ENCODE measurements at places on chromosomes 3 and 15. TPM values are rescaled to one million over a fixed set of nuclear protein-coding genes. Genes with fewer than 3 reads are reported as not detected.
A peak's percentile ranks its signal among the peaks of the same experiment; 100 is the strongest.

Gene HESX1
- total RNA-seq, result 0.57 TPM

Gene KNL1
- 0.43 TPM for total RNA-seq

- DNase-seq, result no peak
Observed at GRCh38 chr15:82239685-82240391, 22.7 kb downstream of the EFL1 start.

Gene MRPL47
- total RNA-seq, result 47.5 TPM

DNA sequence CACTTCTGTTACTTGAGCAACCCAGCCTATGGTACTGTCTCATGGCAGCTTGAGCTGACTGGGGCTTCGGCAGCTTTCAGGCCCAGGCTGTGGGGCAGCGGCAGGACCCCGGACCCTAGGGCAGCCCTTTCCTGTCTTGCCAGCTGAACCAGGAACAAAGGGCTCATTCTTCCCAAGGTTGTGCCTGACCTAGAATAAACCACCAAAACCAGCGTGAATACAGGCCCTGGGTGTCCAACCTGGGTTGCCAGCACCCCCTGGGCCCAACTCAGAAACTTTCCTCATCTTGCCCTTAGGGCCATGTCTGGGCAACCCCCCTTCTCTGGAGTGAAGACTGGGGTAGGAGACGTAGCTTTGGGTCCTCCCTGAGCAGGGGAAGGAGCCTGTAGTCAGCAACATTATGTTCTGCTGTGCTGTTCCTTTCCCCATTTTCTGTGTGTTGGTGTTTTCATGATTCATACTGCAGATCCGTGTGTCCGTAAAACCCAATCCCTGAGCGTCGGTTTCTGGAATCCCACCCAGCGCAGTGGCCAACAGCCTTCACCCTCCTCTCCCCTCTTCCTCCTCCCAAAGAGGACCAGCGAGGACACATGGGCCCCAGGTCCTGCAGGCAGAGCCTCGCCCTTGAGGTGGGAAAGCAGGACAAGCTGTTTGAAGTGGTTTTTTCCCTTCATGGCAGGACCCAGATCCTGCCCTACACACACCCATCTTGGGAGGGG, 33.5 kb downstream of the TKT start:
- no peak for DNase-seq

- no peak for DNase-seq
Observed at GRCh38 chr15:58604455-58604923, 145.0 kb downstream of the ADAM10 start.

DNA sequence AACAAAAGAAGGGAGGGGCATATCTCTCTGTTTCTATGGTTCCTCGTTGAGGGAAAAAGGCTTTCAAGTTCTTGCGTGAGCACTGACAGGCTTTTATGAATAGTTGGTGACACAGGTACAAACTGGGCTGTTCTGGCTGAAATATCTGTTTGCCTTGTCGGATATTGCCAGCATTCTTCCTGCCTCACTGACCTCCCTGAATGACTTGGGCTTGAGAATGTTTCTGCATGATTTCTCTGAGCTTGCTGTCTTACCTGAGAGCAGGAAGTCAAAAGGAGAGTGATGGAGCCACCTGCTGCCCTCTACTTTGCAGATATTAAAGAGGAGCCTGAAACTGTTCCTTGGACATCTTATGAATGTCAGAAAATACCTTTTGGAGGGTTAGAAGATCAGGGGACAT, 4.8 kb downstream of the GCNT3 start:
- DNase-seq, result no peak

DNA sequence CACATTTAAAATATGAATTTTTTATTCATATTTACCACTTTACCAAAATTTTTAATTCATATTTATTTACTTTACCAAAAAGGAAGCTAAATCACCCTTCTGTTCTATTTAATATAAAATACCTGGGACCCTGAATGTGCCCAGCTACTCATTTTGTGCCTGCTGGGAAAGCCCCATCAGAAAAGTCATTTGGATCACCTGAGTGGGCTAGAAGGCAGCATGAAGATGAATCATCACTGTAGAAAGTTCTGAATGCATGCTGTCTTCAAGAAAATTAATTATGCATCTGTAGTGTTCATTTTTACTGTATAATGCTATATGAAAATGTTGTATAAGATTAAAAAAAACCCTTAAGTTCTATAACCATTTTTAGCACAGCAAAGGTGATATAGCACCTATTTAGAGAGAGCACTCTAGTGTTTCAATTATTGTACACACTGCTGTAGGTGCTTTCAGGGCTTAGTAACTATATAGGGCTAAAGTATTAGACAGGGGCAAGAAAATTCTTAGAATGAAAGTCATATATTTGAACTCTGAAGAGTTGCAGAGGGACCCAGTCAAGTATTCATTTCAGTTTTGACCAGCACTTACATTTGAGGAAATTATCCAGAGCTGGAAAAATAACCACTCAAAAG, 175.1 kb downstream of the NFKBIZ start:
- no peak for DNase-seq

DNA sequence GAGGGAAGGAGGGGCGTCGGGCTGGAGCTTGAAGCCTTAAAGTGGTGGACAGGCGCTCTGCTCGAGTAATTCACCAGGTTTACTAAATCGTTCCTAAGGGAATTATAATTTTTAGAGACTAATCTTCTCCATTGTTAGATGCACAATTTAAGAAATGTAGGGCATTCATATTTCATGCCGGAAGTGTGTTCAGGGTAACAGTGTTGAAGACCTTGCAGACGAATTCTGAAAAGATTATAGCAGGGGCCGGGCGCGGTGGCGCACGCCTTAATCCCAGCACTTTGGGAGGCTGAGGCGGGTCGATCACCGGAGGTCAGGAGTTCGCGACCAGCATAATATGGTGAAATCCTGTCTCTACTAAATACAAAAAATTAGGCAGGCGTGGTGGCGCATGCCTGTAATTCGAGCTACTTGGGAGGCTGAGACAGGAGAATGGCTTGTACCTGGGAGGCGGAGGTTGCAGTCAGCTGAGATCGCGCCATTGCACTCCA, 365 bp upstream of the GTF2A2 start:
- no peak for DNase-seq

Gene LRRC3B
- total RNA-seq, result 0.43 TPM

Gene GOLGA8Q
- 1.1 TPM for total RNA-seq

Gene REC114
- not detected for total RNA-seq

Gene ZDHHC19
- total RNA-seq, result 0.24 TPM

DNA sequence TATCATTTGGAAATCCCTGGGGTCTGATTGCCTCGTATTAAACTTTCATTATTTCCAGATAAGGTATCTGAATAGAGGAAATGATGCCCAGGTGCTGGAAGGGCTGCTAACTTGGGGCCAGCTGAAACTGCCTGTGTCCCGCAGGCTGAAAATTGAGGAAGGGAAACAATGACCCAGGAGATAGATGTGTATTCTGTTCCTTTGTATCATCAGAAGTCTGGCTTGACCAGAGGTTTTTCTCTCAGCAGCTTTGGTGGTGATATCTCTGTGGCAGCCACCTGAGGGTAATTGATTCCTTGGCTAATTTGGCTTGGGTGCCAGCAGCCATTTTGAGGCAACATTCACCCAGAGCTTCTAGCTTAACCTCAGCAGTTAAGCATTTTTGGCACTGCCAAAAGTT, 90.0 kb upstream of the STT3B start:
- DNase-seq, result no peak

DNA sequence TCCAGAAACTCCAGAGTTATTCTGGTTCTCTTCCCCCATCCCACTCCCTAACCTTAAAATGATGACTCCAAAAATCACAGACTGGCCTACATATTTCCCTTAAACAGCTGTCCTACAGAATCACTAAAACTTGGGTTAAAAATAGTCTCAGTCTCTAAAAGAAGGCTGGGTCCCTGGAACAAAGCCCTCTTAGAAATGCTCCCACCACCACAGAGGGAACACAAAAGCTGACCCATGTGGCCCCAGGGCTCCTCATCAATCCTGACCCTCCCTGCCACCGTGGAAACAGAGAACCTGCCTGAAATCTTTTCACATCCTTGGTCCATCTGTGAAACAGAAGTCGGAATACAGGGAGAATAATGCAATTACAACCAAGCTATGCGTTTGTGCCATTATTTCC, 55.7 kb upstream of the DCLK3 start:
- DNase-seq, result no peak

DNA sequence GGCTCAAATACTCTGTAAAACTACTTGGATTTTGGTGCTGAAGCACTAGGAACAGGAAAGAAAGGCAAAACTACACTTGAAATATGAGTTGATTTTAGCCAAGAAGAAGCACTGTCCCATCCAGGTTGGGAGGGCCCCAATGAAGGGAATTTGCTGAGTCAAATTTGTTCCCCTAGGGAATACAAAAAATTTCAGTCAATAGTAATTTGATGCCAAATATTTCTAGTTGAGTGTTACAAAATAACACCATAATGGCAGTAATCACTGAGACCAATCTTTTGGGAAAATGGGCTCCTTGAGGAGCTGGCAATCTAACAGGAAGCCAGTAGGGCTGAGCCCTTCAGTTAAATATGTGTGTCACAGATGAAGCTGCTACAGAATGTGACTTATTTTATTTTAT, 896.9 kb downstream of the DIPK2A start:
- DNase-seq, result no peak

GRCh38 chr3:157794771-157795170, 291.6 kb upstream of the VEPH1 start:
- DNase-seq, result no peak

DNA sequence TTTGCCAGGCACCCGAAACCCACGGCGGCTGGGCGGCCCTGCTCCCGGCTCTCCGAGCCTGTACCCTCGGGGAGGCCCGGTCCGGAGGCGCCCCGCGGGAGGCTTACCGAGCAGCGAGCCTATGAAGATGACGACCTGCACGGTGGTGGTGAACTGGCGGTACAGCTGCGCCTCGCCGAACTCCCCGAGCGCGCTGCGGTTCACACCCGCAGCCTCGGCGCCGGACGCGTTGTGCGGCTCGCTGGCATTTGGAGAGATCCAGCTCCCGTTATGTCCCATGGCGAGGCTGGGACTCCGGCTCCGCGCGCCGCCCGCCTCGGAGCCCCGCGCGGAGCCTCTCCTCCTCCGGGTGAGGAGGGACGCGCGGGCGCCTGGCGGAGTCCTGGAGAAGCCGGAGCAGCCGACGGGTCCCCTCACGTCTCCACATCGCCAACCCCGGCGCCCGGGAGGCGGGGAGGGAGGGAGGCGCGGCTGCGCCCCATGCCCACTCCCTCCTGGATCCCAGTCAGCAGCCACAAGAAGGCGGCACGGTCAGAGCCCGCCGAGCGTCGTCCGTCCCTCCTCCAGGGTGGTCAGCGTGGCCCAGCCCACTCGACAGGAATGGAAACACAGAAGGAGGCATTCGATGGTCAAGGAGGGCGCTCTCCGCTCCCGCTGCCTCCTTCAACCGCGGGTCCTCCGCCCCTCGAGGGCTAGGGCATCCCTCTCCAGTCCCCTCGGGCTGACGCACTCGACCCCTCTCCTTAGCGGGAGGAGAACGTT, at the start of gene GPR176:
TSS of gene GPR176 (minus strand) at position 519 of the 762 bp plus-strand sequence. CDS start at position 279, 240 bp downstream.
- peak; percentile 79 for DNase-seq

DNA sequence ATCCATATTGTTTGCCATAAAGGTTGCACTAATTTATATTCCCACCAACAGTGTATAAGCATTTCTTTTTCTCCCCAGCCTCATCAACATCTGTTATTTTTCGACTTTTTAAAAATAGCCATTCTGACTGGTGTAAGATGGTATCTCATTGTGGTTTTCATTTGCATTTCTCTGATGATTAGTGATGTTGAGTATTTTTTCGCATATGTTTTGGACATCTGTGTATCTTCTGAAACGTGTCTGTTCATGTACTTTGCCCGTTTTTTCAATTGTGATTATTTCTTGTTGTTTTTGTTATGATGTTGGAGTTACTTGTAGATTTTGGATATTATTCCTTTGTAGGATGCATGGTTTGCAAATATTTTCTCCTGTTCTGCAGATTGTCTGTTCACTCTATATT, 46.5 kb downstream of the TP63 start:
- no peak for DNase-seq

DNA sequence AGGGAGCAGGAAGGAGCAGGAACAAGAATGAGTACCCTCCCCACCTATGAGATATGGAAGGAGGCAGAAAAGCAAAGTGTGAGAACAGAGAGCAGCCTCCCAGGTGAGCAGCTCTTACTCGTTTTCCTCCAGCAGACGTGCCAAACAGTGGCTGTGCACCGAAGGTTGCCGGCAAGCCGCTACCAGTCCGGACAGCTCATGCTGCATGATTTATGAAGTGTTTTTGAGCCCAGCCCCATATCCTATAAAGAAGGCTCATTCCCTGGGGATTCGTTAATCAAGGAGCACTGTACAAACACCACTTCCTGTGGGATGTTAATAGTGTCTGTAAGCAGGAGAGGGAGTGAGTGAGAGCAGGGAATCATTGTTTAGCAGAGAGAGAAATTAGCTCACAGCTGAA, 118.3 kb upstream of the FOXB1 start:
- no peak for DNase-seq

Gene STRIT1
- 4.8 TPM for total RNA-seq

- no peak for DNase-seq
Observed at GRCh38 chr3:111517801-111518200, 24.2 kb upstream of the CD96 start.

DNA sequence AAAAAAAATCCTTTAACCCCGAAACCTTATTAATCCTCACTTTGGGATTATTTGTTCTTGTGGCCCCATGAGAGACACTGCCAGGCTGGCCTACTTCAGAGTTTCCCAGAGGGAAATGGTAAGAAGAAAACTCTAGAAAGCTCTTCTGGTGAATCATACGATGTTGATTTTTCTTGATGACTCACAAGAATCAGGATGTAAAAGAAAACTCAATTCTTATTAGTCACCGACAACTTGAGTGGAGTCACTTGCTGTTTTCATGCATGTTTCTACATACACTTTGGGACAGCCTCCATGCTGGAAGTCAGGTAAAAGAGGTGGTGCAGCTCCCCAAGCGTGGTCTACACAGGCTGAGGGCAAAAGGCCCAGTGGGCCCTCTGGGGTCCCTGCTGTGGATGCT, 42.8 kb downstream of the MYO5C start:
- no peak for DNase-seq

- DNase-seq, result no peak
Observed at GRCh38 chr3:46660003-46660402, 33.5 kb downstream of the ALS2CL start.

DNA sequence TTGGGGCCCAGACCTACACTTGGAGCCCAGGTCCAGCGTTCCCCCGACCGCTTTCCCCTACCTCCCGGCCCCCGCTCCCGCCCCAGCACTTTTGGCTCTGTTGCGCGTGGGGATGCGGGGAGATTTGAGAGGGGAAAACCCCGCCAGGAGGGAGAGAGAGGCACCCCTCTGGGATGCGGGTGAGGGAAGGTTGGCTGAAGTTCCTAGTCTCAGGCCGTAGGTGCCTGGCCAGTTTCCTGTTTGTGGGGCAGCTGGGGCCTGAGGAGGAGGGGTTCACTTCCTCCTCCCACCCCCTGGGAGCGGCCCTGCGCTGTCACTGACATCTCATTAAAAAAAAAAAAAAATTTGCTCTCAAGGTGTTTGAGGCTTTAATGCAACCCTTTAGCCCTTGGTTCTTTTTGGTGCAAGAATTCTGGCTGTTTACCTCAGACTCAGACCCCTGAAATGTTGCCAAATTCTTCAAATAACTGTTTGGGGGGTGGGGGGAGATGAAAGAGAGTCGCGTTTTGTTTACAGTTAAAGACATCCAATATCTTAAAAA, 2.6 kb downstream of the FAM43A start:
- peak; percentile 82 for DNase-seq

All from cardiac septum (tissue), 1 donor.